Kidney epithelial cell (primary cell): ENCODE measurements at places on chromosomes 4 and X.

GRCh38 chr4:182478475-182478874 is 235.3 kb downstream of the TENM3 start:
- no peak for DNase-seq

DNA sequence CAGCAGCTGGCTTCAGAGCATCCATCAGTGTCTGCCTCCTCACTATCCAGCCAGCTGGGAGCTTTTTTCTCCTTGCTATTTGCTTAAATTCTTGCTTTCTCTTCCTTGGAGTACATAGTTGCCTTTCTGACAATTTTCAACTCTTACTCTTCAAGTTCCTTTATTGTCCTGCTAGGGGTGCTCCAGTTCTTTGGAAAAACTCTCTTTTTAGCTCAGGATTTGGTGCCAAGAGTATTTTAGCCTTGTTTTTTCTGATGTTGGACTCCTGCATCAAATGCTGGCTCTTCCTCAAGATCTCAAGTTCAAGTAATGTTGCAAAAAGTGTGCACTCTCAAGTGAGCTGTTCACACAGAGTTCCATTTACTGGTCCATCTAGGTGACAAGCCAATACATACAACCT is 126.4 kb downstream of the KDR start:
- no peak for DNase-seq

- DNase-seq: no peak
Measured at GRCh38 chrX:69082055-69082752, 83.0 kb downstream of the PJA1 start.

- no peak for DNase-seq
Measured at GRCh38 chr4:56386091-56386490, 1.2 kb downstream of the AASDH start.

GRCh38 chr4:183099537-183100297 is 660 bp downstream of the WWC2 start:
- DNase-seq: no peak

DNA sequence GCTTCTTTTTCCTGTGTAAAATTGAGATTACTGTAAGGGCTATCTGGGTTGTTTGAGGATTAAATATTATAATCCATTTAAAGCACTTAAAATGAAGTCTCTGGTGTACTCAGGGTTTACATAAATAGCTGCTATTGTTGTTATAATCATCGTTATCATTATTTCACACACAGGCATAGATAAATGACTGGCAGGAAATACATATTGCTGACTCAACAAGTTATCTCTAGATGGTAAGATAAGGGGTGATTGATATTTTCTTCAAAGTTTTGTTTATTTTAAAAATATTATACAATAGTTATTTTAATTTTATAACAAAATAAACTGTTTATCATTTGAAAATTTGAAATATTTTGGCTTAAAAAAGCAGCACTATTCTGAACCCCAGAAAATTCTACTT is 134.3 kb upstream of the DCAF12L2 start:
- no peak for DNase-seq
